ENCODE measurements at places on chromosomes 4 and X.

GRCh38 chr4:78056265-78057129, 626 bp upstream of the FRAS1 start:
- H3K36me3 ChIP-seq, result no peaks in the 10 kb centered on the region
- DNase-seq, result peak; percentile 96
- peak overlapping the region; percentile 98 for H3K27ac ChIP-seq
- H3K4me1 ChIP-seq, result peaks cover 25% of the 10 kb centered on the region
- peak overlapping the region; percentile 95 for H3K4me3 ChIP-seq
- no peaks in the 10 kb centered on the region for H3K27me3 ChIP-seq

DNA sequence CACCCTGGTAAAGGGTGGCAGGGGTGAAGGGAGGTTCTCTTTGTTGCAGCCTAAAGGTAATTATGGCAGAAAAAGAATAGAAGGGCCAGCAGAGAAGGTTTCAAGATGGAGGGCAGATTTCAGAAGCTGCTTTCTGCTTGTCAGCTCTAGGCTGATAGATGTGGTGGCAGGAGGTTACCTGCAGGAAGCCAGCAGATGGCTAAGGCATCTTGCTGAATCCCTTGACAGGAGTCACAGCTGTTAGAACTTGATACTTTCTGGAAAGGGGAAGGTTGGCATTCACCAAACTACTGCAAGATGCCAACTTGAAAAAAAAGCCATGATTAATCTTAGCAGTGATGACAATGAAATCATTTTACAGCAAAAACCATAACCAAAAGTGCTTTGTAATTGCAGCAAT, 69.5 kb upstream of the CBLL2 start:
- H3K27ac ChIP-seq, result no peak overlapping the region
- no peaks in the 10 kb centered on the region for H3K36me3 ChIP-seq
- H3K4me3 ChIP-seq, result no peak overlapping the region
- no peaks in the 10 kb centered on the region for H3K4me1 ChIP-seq
- H3K27me3 ChIP-seq, result no peaks in the 10 kb centered on the region
- DNase-seq, result no peak

DNA sequence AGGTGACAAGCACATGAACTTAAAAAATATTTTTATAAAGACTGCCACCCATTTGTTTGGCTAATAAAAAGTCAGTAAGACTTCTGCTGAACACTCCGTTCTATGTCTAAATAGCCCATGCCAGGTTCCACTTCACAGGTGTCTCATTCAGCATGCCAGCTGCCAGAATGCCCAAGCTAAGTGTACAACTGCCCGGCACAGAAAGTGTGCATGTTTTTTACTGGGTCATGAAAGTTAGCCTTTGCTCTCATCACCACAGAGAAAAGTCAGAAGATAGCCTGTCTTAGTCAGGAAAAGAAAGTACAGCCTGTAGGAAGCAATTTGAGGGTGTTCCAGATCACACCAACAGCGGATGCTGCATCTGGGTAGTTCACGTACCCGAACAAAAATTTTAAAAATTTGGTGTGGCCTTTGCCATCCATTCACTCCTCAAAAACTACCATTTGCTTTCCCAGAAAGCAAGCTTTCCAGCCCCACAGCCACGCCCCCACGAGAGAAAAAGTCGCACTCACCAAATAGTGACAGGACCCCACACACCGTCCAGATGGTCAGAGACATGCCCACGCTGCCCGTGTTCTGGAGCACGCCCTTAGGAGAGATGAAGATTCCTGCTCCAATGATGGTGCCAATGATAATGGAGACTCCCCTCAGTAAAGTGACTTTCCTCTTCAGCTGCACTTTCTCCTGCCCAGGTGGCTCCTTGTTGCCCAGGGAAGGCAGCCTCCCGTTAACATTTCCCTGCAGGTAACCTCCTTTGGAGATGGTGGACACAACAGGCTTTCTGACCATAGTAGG, 671 bp downstream of the SLC7A11 start:
- peak; percentile 30 for DNase-seq
- peaks cover 21% of the 10 kb centered on the region for H3K4me1 ChIP-seq

DNA sequence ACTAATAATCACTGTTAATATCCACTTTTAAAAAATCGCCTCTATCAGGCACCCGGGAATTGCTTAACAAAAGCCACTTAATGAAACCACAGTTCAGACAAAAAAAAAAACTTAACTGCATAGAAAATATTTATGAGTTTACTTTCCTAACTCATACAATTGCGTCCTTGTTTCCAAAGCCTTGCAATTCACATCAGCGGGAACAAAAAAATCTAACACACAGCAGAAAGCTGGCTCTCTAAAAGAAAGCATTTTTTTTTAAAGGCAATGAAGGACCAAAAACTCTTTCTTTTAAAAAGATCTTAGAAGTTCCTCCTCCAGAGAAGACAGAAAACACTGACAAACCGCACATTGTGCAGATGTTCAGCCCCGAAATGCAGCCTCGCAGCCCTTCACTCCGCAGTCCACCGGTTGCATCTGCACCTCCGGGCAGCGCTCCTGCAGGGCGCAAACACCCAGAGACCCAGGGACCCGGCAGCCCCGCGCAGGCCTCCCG, 812 bp downstream of the FAT1 start:
- peak overlapping the region; percentile 79 for H3K4me3 ChIP-seq
- peaks cover 14% of the 10 kb centered on the region for H3K4me1 ChIP-seq
- H3K27ac ChIP-seq, result no peak overlapping the region

DNA sequence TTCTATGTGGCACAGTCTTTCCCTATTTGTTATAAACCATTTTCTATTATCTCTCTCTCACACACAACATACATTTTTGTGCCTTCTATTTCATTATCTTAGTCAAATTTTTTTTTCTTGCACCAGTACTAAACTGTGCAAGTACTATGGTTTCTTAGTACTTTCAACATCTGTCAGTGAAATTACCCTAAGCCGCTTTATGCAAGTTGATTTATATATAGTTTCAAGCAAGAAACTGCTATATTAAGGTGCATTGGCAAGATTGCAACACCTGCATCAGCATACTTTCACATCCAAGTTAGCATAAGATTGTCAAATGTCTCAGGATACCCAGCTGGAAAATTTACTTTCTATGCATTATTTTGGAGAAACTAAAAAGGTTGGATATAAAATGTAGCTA, 180.2 kb upstream of the FSTL5 start:
- H3K4me1 ChIP-seq, result no peaks in the 10 kb centered on the region
- no peaks in the 10 kb centered on the region for H3K27me3 ChIP-seq
- no peak overlapping the region for H3K27ac ChIP-seq
- no peaks in the 10 kb centered on the region for H3K36me3 ChIP-seq
- no peak for DNase-seq
- H3K4me3 ChIP-seq, result no peak overlapping the region

DNA sequence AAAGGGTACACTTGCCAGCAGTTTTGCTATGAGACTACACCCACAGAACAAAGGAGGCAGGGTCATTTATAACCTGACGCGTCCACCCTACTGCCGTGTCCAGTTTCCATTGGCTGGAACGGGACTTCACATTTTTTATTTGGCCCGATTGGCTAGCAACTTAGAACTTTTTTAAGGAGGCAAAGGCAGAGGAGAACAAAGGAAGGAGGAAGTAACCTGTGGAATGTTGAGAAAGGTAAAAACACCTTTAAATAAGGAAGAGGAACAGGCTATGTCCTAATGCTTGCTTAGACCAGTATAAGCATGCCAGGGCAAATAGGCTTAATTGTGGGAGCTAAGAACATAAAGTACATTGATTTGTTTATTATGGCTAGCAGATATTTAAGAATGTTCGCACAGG, 18.7 kb downstream of the KDM6A start:
- H3K36me3 ChIP-seq, result no peaks in the 10 kb centered on the region
- peak overlapping the region; percentile 18 for H3K27ac ChIP-seq
- no peaks in the 10 kb centered on the region for H3K27me3 ChIP-seq
- peak; percentile 14 for DNase-seq

- H3K27ac ChIP-seq, result no peak overlapping the region
- no peaks in the 10 kb centered on the region for H3K4me1 ChIP-seq
- no peak for DNase-seq
- no peak overlapping the region for H3K4me3 ChIP-seq
- no peaks in the 10 kb centered on the region for H3K36me3 ChIP-seq
These were observed 192.7 kb upstream of the STS start for GRCh38 chrX:6954836-6955235.

DNA sequence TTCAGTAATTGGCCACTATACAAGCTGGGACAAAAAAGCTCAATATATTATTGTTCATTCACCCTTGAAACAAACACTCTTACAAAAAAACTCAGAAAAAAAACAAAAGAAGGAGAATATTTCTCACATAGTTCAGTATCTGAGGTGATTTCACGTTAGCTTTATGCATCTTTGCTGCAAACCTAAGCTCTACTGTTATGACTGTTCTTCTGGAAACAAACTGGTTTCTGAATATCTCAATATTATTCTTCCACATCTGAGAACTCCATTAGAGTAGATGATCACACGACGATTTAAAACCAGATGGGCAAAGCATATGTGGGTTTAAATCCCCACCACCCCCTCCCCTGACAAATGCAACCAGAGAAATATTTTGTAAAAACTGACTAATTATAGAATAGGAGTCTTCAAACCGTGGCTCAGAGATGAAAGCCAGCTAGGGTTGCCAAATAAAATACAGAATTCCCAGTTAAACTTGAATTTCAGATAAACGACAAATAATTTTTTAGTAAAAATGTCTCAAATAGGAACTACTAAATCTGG, 182.0 kb upstream of the FAM241A start:
- no peak for DNase-seq
- H3K4me3 ChIP-seq, result no peak overlapping the region
- H3K27ac ChIP-seq, result no peak overlapping the region
- H3K27me3 ChIP-seq, result no peaks in the 10 kb centered on the region

- no peak overlapping the region for H3K27ac ChIP-seq
- H3K4me3 ChIP-seq, result peak overlapping the region; percentile 69
- H3K27me3 ChIP-seq, result no peaks in the 10 kb centered on the region
- H3K36me3 ChIP-seq, result no peaks in the 10 kb centered on the region
- DNase-seq, result no peak
These were observed 1.1 kb downstream of the ELK1 start for GRCh38 chrX:47649271-47649670.

DNA sequence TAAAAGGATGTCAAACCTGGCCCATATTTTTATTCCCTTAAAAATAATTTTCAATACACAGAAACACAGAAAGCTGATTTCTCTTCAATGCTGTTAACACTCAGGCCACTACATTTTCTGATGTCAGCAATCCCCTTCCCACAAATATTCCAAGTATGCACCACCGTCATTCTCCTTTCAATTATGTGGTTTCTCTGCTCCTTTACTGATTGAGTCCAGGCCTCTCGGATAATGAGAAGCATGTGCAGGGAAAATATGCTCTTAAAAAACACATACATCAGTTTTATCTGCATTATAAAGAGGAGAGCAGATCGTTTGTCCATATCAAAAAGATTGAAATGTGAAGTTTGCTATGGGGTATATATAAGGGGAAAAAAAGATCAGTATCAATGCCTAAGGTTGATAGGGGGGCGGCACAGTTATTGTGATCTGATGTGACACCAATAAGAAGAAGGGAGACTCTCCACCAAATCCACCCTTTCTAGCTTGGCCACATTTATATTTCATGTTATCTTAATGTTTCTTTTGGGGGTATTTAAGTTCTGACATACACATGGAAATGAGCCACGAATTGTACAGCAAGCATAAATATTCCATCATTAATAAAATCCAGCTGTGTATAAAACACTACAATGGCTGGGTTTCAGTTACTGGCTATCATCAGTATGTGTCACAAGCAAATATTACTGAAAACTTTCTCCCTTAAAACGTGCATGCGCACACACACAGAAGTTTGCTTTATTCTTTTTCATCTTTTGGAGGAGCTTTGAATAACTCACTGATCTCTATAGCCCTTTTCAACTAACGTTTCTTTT, 6.4 kb downstream of the AMOT start:
- no peak overlapping the region for H3K4me3 ChIP-seq
- H3K27ac ChIP-seq, result no peak overlapping the region

GRCh38 chrX:50691820-50692219, 122.2 kb downstream of the SHROOM4 start:
- no peaks in the 10 kb centered on the region for H3K36me3 ChIP-seq
- no peak overlapping the region for H3K27ac ChIP-seq
- no peak overlapping the region for H3K4me3 ChIP-seq
- peak; percentile 83 for DNase-seq
- H3K4me1 ChIP-seq, result no peaks in the 10 kb centered on the region

DNA sequence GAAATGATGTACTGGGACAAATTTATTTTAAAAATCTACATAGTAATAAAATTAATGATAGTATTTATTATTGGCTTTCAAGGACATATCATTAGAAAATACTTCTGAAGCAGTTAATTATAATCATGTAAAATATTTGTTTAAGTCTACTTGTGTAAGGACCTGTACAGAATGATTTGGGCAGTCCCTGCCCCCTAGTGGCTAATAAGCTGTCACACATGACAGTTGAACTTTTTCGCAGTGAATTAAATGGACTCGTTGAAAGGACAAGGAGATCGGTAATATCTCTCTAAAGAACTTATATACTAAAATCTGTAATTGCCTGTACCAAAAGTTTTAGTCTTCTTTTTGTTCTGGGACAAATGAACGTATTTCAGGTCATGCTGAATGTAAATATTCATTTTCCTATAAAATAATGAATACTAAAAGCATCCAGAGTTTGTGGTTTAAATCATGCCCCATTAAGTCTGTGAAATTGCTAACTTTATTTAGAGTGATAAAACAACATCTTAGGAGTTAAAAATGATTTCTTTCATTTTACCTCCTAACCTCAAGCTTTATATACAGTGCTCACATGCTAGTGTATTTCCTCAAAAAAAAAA, 13.6 kb downstream of the EXOC1 start:
- H3K27ac ChIP-seq, result no peak overlapping the region
- no peaks in the 10 kb centered on the region for H3K27me3 ChIP-seq
- no peak overlapping the region for H3K4me3 ChIP-seq
- no peaks in the 10 kb centered on the region for H3K36me3 ChIP-seq
- H3K4me1 ChIP-seq, result no peaks in the 10 kb centered on the region
- peak; percentile 77 for DNase-seq

GRCh38 chr4:1541449-1542225, 135.4 kb upstream of the NKX1-1 start:
- no peak overlapping the region for H3K4me3 ChIP-seq
- no peak overlapping the region for H3K27ac ChIP-seq
- H3K4me1 ChIP-seq, result no peaks in the 10 kb centered on the region
- DNase-seq, result no peak

DNA sequence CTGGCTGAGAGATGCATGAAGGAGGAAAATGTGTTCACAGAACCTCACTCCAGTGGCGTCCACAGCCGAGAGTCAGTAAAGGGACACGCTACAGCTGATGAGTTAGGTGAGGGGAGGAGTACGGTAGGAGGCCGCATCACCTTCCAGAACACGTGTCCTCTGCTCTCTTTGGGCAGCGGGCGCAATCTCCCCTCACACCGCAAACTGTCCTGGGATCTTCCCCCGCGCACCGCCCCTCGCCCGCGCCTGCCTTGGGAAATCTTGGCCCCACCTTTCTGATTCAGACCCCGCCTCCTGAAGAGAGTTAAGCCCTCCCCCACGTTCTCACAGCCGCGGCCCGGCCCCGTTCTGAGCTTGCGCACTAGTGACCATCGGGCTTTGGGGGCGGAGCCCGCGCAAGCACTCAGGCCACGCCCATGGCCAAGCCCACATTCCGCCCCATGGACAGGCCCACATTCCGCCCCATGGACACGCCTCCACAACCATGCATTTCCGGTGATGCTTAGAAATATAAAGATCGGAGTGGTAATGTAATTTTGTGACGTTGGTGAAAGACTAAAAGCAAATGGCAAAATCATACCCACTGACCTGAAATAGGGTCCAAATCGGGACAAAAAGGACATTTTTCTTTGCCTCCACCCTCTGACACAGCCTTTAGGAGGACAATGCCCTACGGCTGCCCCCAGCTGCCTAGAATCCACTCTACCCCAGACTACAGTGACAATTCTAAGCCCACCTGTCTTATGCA, 13.3 kb downstream of the SMIM10 start:
- H3K27me3 ChIP-seq, result no peaks in the 10 kb centered on the region
- H3K4me1 ChIP-seq, result peaks cover 9% of the 10 kb centered on the region

Data from GM23338 (cell line).